SW480 (cell line): ENCODE measurements at places on chromosomes 16 and 17.

GRCh38 chr17:40076591-40076990, 13.8 kb downstream of the THRA start:
- DNase-seq: no peak

GRCh38 chr17:82051776-82052637, at the start of the genes GPS1 and RFNG:
GPS1 (plus strand) TSS chr17:82051898; CDS start chr17:82051932, 34 bp downstream.
RFNG (minus strand) TSS chr17:82051811; CDS start chr17:82051766, 45 bp downstream.
- DNase-seq: peak; percentile 62

DNA sequence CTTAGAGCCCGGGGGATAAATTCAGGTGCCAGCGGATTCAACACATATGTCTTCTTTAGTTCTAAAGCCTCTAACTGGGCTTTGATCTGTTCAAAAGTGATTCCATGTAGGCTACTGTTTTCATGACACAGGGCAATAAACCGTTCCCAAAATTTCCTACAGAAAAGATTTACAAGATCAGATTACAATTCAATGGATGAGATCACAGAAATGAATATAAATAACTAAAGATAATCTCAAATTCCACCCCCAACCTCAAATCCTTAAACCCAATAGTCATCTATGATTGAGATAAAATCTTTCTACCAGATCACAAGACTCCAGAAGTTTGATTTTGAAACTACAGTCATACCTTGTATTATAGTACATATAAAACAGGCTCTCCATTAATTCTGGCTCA, 84.3 kb downstream of the CACNG1 start:
- no peak for DNase-seq

- DNase-seq: no peak
These were observed 4.2 kb upstream of the NTN3 start for GRCh38 chr16:2466667-2467527.

- DNase-seq: no peak
These were observed 25.0 kb downstream of the TEX14 start for GRCh38 chr17:58666858-58667267.

GRCh38 chr16:67673712-67674580, 7.3 kb downstream of the C16orf86 start:
- no peak for DNase-seq

GRCh38 chr16:27226976-27227705, 23.8 kb downstream of the KDM8 start:
- DNase-seq: no peak

DNA sequence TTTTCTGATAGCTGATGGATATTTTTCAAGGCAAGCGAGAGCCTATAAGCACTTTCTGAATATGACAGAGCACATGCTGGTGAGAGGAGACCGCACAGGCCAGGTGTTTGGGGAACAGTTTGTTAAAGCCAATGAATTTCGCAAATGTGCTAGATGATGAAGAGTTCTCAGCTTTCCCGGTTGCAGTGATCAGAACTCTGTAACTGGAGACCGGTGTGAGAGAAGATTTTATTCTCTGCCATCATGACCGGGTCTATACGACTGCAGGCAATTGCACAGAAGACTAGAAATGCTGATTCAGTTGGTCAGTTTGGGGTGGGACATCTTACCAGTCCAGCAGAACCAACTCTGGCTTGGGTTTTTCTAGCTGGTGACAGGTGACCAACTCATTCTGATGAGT, 25.4 kb downstream of the SMTNL2 start:
- no peak for DNase-seq

DNA sequence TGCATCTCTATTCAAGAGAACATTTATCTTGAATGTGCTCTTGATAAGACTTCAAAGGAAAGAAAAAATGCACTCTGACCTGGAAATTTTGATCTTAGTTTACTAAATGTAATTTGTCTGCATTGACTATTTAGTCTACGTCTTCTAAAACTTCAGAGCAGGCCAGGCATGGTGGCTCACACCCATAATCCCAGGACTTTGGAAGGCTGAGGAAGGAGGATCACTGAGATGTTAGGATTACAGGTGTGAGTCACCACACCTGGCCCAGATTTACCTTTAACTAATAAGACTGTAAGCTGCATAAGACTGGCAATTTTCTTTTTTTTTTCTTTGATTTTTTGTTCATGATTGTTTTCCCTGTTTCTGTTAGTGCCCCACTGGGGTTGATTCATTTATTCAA, 18.8 kb upstream of the CIITA start:
- DNase-seq: no peak

- DNase-seq: peak; percentile 64
These were observed 2.9 kb downstream of the RNASEK start for GRCh38 chr17:7014995-7015958.

- peak; percentile 56 for DNase-seq
These were observed at the start of gene MPG for GRCh38 chr16:77807-78443. MPG (plus strand) TSS chr16:78225; CDS start chr16:78310, 85 bp downstream.

GRCh38 chr17:1606352-1606985, 22.2 kb downstream of the SLC43A2 start:
- no peak for DNase-seq
